ENCODE measurements at places on chromosomes 4 and X.

GRCh38 chrX:118772051-118772450, 44.6 kb downstream of the IL13RA1 start:
- no peak for DNase-seq

DNA sequence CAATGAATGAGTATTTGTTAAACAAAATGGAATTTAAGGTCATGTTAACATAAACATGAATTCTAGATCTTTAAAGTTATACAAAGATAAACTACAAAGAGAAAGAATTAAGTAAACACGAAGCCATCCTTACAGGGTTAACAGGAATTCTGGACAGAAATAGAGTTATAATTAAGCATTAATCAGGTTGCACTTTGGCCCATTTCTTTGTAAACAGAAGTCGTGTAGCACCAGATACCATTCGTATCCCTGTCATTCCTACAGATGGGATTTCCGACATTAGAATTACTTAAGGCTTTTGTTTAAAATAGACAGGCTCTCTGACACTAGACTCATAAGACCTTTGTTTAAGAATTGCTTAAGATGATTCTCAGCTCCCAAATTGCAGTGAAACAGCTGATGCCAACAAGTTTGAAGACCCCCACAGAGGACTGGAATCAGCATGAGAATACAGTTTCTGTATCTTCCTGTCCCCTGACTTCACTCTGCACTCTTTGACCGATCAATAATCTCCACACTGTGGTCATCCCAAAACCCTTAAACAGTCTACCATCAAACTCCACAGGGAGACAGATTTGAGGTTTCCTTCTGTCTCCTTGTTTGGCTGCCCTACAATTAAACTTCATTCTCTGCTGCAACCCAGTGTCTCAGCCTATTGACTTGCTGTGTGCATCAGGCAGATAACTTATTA, 22.3 kb upstream of the TMEM150C start:
- DNase-seq, result no peak

DNA sequence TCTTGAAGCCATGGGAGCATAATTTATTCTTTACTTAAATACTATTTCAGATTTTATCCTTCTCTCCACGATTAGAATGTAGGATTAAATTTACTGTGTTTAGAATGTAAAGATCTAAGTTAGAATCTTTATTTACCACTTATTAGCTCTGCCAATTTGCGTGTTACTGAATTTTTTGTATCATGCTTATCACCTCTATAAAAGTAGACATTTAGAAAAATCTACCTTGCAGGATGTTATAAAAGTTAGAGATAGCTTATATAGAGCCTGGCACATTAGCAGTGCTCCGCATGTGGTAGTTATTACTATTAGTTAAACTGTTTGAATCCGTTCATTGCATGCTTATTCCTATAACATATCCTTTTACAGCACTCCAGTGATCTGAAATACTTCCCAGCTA, 97.9 kb downstream of the BANK1 start:
- no peak for DNase-seq

- no peak for DNase-seq
Observed at GRCh38 chrX:81259020-81259713, 57.3 kb downstream of the SH3BGRL start.

- no peak for DNase-seq
Observed at GRCh38 chr4:110733901-110734300, 111.0 kb upstream of the PITX2 start.
